ENCODE measurements at places on chromosomes 5 and 9.

GRCh38 chr5:150706776-150707390, 6.0 kb upstream of the RBM22 start:
- no peak for DNase-seq

DNA sequence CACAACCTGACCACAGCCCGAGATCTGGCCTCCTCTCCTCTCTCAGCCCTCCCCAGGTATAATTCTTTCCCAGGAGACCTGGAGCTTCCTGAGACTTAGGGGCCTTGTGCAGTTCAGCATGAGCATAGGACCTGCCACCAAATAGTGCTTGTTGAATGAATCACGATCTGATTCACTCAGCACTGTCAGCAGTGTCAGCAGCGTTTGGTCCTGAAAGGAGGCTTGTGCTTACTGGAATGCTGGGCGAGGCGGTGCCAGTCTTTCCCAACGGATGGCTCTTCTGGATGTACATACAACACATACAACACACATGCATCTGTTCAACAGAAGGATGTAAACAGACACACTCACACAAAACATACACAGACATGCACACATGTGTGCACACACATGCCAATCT, 173.3 kb downstream of the COL23A1 start:
- DNase-seq, result peak; percentile 59

DNA sequence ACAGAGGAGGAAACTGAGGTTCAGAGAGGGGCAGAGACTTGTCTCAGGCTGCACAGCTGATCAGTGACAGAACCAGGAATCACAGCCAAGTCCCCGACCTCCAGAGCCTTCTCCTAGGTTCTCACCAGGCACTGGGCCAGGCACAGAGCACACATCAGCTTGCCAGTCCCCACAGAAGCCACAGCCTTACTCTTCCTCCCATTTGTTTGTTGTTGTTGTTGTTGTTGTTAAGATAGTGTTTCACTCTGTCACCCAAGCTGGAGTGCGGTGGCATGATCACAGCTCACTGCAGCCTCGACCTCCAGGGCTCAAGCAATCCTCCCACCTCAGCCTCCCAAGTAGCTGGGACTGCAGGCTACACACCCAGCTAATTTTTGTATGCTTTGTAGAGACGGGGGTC, 41.4 kb downstream of the NAIF1 start:
- no peak for DNase-seq

DNA sequence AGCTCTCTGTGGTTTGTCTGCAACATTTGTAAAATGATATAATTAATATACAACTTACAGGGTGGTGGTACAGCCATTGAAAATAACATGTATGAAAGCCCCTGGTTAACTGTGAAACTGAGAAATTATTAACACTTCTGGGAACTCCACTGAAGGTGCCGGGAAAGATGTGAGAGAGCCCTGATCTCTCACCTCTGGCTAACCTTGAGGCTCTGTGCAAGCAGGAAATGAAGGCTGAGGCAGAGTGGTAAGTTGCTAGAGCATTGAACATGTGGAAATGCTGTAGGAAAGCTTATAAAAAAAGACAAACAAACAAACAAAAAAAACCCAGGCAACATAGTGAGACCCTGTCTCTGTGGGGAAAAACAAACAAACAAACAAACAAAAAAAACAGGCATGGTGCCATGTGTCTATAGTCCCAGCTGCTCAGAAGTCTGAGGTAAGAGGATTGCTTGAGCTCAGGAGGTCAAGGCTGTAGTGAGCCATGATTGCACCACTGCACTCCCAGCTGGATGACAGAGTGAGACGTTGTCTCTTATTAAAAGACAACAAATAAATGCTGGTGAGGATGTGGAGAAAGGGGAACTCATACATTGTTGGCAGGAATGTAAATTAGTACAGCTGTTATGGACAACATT, 7.5 kb downstream of the CATSPER3 start:
- no peak for DNase-seq

DNA sequence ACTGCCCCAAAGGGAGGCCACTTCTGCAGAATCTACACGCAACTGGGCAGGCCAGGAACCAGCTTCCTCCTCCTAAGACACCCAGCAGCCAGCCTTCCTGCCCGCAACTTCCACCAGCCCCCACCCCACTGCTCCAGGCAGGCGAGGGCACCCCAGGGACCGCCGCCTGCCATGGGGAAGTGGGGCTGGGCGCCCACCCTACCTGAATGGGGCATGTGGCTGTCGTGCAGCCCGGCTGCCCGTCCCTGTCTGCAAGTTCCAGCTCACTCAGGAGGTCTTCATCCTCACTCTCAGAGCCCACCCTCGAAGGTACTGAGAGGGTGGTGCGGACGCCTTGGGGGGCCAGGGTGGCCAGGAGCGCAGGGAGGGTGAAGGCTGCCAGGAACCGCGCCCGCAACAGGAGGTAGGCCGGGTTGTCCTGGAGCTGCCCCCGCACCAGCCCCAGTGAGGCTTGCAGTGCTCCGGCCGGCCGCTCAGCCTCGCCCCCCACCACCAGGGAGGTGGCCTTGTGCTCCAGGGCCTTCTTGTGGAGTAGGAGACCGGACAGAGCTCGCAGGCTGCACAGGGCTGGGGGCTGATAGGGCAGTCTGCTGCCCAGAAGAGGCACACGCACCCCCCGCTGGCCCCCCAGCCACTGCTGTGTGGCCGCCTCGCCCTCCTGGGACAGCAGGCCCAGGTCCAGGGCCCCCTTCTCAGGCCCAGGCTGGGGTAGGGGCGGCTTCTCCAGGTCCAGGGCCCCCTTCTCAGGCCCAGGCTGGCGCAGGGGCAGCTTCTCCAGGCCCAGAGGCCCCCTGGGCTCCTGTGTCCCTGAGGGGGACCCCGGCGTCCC, 4.1 kb upstream of the CARD9 start:
- no peak for DNase-seq

DNA sequence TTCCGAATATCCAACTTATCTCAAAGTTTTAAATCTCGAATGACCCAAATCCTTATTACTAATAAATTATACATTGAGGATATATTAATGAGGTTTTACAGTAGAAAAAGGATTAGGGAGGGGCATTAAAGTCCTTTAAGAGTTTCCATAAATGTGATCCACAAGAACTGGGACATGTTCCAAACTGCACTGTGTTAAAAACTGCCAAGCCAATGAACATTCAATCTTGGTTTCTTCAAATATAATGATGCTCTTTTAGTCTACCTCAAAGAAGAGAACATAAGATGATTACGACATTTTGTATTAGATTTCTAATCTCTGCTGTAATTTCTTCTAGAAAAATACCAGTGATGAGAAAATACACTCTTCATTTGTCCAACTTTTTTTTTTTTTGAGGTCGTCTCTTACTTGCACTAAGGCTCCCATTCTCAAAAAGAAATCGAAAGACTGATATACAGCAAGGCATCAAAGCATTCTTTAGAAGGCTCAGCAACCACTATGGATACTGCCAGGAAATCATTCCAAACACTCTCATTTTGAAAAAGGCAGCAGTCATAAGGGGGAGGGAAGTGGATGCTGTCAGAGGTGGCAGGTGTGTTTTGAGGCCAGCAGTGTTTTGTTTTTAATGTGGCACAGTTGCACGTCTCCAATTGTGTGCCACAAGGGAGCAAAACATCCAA, 1.7 kb downstream of the PTAR1 start:
- DNase-seq, result no peak

DNA sequence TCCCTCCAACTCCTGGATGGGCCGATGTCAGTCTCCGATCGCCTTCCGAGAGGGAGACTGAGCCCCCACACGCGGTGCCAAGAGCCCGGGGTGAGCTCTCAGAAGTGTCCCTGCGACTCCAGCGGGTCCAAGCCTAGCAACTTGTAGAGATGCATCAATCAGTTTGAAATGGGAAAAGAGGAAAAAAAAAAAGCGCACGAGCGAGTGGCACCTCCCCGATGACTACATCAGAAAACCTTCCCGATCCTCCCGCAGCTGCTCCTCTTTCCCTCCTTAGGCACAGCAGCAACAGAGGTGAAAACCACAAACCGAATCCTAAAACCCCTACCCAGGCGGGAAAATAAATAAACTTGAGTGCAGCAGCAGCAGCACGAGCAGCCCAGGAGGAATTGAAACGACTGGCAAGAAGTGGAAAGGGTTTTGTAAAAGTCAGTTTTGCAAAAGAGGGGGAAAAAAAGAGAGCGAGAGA, 1.0 kb upstream of the EFNA5 start:
- peak; percentile 92 for DNase-seq

DNA sequence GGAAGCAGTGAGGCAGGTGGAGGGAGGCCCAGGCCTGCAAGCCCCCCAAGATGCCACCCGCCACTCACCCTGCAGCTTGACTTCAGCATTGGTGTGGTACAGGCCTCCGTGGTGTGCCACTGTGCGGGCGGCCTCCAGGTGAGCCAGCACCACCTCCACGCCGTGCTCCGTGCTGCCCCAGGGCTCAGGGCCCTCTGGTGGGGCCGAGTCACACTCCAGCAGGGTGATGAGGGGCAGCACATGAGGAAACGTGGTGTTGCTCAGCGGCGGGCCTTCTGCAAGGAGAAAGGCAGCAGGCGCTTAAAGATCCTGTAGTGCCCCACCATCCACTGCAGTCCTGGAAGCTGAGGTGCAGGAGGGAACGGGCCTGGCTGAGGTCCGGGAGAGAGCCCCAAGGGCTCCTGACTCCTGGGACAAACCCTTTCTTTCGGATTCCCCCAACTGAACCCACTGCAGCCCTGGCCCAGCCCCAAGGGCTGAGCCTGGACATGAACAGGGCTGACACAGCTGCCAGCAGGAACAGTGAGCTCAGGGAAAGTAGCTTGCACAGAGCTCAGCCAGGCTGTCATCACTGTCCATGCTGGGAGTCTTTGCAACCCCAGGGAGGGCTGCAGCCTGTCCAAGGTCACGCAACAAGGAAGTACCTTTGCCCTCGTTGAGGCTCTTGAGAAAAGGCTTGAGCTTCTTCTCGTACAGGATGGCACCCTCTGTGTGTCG, 4.7 kb upstream of the TOR2A start:
- no peak for DNase-seq

DNA sequence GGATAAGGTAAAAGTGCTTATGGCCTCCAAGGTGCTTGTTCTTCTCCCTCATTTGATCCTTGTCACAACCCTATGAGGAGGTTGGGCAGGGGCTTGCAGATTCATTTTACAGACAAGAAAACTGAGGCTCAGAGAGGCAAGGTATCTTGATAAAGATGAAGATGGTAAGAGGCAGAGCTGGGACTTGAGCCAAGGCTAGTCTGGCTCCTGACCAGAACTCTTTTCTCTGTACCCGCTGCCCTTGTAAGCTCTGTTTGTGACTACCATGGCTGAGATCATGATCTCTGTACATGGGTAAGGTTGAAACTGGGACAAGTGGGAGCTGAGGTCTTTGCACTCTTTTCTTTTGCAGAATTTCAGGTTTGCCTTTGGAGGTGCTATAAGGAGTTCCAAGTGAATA, 33.6 kb downstream of the SEC61B start:
- DNase-seq, result no peak

DNA sequence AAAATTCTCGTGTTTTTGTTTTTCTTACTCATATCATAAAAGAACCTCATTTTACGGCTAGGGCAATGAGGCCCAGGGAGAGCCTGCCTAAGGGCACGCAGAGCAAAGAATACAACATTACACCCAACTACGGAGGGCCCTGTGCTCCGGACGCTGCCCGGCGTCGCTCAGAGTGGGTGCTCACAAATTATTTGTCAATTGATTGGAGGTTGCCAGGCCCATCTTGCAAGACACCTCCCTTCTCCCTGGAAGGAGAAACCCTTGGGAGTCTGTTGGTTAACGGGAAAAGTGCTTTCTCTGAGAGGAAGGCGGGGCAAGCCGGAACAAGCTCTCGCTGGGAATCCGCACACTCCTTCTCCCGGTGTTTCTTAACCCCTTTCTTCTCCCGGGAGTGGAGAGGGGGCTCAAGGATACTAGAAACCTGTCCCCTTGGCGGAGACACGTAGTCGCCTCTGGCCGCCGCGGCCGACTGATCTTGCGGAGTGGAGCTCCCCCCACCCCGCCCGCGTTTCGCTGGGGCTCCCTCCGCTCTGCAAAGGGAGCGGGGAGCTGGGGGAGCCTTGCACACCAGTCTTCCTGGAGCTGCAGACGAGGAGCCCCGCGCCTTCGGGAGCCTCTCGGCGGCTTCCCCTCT, 599.3 kb upstream of the SGCD start:
- DNase-seq, result peak; percentile 37

- no peak for DNase-seq
These were observed 61.0 kb upstream of the ADAMTS19 start for GRCh38 chr5:129399069-129399468.

DNA sequence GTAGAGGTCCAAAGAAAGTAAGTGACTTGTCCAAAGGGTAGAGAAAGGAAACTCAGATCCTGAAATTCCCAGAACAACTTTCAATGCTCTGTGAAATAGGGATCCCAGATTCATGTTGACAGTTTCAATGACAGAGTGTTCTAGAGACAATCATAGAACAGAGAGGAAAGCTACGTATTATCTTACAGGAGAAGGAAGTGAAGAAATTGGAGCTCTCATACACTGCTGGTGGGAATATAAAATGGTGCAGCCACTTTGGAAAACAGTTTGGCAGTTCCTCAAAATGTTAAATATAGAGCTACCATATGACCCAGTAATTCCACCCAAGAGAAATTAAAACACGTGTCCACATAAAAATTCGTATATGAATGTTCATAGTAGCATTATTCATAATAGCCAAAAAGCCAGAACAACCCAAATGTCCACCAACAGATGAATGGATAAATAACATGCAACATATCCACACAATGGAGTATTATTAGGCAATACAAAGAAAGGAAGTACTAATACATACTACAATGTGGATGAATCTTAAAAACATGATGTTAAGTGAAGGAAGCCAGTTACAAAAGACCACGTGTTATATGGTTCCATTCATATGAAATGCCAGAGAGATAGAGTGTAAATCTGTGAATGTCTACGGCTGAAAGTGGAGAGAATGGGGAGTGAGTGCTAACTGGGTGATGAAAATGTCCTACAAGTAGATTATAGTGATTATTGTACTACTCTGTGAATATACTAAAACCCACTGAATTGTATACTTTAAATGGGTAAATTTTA, 197.1 kb downstream of the NTRK2 start:
- DNase-seq, result no peak

DNA sequence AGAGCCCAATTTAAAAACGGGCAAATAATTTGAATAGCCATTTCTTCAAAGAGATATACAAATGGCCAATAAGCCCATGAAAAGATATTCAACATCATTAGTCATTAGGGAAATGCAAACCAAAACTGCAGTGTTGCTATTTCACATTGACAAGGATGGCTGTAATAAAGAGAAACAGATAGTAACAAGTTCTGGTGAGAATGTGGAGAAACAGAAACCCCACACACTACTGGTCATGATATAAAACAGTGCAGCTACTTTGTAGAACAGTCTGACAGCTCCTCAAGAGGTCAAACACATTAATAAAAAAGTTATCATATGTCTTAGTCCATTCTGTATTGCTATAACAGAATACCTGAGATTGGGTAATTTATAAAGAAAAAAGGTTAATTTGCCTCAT, 237.0 kb upstream of the GRAMD2B start:
- DNase-seq, result no peak

Measured in kidney glomerular epithelial cell (primary cell).